ENCODE measurements at places on chromosomes 2 and 18. TPM values are rescaled to one million over a fixed set of nuclear protein-coding genes. Genes with fewer than 3 reads are reported as not detected.

- peaks cover 4% of the 10 kb centered on the region for H3K4me1 ChIP-seq
- no peaks in the 10 kb centered on the region for H3K27me3 ChIP-seq
- DNase-seq = no peak
- H3K4me3 ChIP-seq = no peak overlapping the region
- H3K36me3 ChIP-seq = no peaks in the 10 kb centered on the region
- H3K27ac ChIP-seq = no peak overlapping the region
Observed at GRCh38 chr2:101496279-101496678, 21.4 kb upstream of the RFX8 start.

GRCh38 chr18:9683418-9684396 lies 24.4 kb upstream of the RAB31 start:
- H3K36me3 ChIP-seq = no peaks in the 10 kb centered on the region
- peak overlapping the region; percentile 73 for H3K27ac ChIP-seq
- no peaks in the 10 kb centered on the region for H3K4me1 ChIP-seq
- H3K4me3 ChIP-seq = no peak overlapping the region
- no peaks in the 10 kb centered on the region for H3K27me3 ChIP-seq
- DNase-seq = peak; percentile 38

DNA sequence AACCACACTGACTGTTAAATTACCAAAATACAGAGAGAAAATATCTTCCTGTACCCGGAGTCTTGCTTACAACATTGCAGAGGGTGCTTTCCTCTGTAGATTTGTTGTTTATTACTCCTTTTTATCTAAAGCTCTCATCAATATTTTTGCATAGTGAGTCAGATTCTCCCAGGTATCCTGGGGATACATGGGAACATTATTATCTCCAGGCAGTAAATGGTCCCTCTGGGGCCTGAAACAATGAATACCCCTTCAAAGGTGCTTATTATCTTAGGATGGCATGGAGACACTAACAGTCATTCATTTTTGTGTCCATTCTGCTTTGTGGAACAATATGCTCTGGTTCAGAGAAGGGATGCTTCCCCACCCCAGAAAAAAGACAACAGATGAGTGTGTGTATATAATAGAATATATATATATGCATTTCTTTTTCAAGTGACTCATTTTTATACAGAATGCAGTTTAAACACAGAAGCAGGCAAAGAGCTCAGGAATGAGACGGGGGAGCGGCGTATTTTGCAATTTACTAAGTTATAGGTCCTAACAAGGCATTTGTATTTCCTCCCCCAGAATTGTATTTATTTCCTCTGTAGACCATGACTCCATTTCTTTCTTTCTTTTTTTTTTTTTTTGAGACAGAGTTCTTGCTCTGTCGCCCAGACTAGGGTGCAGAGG lies 424.8 kb upstream of the ZEB2 start:
- no peak overlapping the region for H3K4me3 ChIP-seq
- no peaks in the 10 kb centered on the region for H3K36me3 ChIP-seq
- no peak overlapping the region for H3K27ac ChIP-seq
- no peaks in the 10 kb centered on the region for H3K27me3 ChIP-seq
- H3K4me1 ChIP-seq = no peaks in the 10 kb centered on the region

CCL20 gene
- total RNA-seq = not detected

- no peak overlapping the region for H3K4me3 ChIP-seq
- DNase-seq = peak; percentile 19
- no peaks in the 10 kb centered on the region for H3K36me3 ChIP-seq
Observed at GRCh38 chr2:233974530-233975071, 57.4 kb downstream of the TRPM8 start.

- H3K27ac ChIP-seq = no peak overlapping the region
- peak; percentile 13 for DNase-seq
- no peak overlapping the region for H3K4me3 ChIP-seq
- H3K4me1 ChIP-seq = no peaks in the 10 kb centered on the region
- H3K27me3 ChIP-seq = no peaks in the 10 kb centered on the region
- H3K36me3 ChIP-seq = no peaks in the 10 kb centered on the region
Observed at GRCh38 chr2:196601430-196602306, 37.8 kb upstream of the CCDC150 start.

MFSD6 gene
- total RNA-seq = 28.4 TPM

DNA sequence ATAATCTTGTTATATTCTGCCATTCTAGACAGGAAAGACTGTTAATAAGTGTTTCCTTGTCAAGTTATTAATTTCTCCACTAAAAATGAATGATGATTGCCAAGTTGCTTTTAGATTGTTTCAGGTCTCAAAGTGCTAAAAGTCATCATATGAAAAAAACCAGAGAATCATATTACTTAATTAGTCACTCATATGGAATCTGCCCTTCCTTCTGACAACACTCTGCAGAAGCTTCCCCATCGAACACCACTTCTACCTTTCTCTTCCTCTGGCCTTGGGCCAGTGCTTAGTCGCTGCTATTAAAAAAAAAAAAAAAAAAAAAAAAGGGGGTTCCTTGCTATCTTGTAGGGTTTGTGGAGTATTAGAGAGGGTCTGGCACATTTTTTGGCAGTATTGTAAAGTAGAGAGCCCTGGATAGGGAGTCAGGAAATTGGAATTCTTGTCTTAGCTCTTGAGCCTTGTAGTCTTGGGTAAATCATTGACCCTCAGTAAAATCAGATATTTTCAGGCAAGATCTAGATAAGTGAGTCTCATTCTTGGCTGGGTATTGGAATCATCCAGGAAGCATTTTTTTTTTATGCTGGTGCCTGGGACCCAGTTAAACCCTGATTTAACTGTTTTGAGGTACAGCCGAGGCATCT lies 141.7 kb upstream of the CCDC68 start:
- no peaks in the 10 kb centered on the region for H3K27me3 ChIP-seq
- no peak for DNase-seq
- no peaks in the 10 kb centered on the region for H3K36me3 ChIP-seq
- H3K4me3 ChIP-seq = no peak overlapping the region
- H3K27ac ChIP-seq = no peak overlapping the region

RAX gene
- not detected for total RNA-seq

- no peaks in the 10 kb centered on the region for H3K27me3 ChIP-seq
- peaks cover 6% of the 10 kb centered on the region for H3K4me1 ChIP-seq
- H3K4me3 ChIP-seq = no peak overlapping the region
- peak overlapping the region; percentile 86 for H3K27ac ChIP-seq
Observed at GRCh38 chr2:240959941-240960308, 38.5 kb upstream of the SNED1 start.

DNA sequence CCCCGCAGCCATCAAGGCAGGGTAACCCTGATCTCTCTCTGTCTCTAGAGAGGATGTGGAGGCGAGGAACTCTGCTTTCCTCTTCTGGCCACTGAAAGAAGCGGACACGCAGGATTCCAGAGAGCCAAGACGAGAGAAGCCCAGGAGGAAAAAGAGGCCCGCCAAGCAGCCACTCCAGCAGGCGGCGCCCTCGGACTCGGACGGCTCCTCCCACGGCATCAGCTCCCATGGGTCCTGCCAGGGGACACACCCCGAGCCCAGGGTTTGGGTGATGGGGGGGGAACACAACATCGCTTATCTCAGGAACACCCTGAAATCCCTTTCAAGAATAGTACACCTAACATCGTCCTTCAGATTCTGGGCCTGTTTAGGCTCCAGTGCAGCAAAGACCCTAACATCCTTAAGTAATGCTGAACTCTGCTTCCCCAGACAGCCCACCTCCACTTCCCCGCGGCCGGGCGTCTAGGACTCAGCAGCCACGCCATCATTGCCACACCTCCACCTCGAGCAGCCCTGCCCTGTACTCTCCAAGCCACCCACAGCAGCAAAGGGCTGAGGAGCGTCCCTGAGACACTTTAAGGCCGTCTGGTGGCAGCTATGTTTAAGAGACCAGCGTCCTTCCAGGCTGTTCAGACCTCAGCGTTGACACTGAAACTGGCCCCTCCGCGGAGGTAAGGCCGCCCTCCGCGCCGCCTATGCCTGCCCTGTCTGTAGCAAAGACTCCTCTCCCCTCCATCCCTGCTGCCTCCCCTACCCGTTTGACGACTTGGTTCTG lies 34.3 kb upstream of the CNGA3 start:
- no peak overlapping the region for H3K27ac ChIP-seq
- no peaks in the 10 kb centered on the region for H3K27me3 ChIP-seq
- no peaks in the 10 kb centered on the region for H3K4me1 ChIP-seq
- no peak overlapping the region for H3K4me3 ChIP-seq
- DNase-seq = no peak
- no peaks in the 10 kb centered on the region for H3K36me3 ChIP-seq
